ENCODE measurements at places on chromosomes 1 and 21.
A peak's percentile ranks its signal among the peaks of the same experiment; 100 is the strongest.

DNA sequence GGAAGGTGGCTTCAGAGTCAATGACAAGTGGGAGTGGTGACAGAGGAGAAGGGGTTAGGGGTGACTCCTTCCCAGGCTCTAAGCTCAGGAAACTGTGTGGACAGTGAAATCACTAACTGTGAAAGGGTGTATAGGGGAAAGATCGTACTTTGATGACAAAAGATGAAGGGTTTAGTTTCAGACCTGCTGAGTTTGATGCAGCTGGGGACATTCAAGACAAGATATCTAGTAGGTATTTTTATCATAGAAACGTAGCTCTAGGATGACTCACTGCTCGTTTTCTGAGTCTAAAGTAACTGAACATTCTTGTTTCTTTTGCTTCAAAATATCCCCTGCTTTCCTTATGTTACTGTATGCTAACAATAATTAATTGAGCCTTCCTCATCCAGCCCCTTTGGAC, 149.0 kb downstream of the PCP4 start:
- no peak for DNase-seq

DNA sequence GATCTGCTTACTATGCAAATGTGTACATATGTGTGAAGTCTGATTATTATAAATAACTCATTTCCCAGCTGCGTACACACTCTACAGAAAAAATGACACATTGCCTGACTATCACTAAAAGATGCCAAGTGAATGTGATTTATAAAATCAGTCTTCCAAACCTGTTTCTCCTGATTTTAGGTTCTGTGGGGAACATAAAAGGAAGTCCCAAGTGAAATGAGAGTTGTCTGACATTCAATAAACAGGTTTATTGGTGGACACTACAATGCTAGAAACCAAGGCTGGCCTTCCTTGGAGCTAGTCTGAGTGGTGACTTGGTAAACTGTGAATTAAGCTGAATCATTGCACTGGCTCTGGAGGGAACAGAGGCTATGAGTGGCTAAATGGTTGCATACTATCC, 287.9 kb upstream of the ESRRG start:
- DNase-seq, result no peak

- DNase-seq, result no peak
Measured at GRCh38 chr1:212437179-212437798, 4.6 kb downstream of the NENF start.

GRCh38 chr1:236020359-236021219, 44.3 kb downstream of the NID1 start:
- peak; percentile 28 for DNase-seq

GRCh38 chr1:18112611-18113010, 5.0 kb downstream of the IGSF21 start:
- no peak for DNase-seq

GRCh38 chr1:38908821-38909220, 27.4 kb upstream of the GJA9 start:
- no peak for DNase-seq

GRCh38 chr1:65980237-65980636, 187.5 kb downstream of the PDE4B start:
- no peak for DNase-seq

DNA sequence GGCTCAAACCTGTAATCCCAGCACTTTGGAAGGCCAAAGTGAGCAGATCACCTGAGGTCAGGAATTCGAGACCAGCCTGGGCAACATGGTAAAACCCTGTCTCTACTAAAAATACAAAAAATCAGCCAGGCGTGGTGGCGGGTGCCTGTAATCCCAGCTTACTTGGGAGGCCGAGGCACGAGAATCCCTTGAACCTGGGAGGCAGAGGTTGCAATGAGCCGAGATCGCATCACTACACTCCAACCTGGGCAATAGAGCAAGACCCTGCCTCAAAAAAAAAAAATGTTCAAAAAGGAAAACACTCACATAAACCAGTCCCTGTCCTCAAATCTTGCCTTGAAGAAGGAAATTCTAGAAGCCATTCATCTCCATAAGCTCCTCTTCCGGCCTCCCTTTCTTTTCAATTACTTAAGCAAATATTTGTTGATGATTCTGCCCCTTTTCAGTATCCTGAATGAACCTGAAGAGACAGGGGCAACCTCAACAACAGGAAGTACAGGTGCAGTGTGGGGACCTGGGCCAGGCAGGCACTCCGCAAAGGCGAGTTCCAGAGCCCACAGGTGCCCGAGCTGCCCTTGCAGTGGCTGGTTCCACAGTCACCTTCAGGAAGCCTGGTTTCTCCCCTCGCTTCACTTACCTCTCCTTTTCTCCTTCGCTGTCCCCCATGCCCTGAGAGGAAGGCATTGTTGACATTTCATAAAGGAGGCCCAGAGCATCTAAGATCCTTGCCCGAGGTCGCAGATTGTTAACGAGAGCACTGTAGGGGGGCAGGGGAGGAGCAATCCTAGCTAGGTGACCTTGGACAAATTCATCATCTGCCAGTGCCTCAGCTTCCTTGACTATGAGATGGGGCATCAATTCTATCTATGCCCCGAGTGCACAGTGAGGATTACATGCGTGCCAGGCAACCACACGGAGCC, 8.9 kb upstream of the LEFTY1 start:
- DNase-seq, result no peak

GRCh38 chr1:61955261-61955660, 213.0 kb downstream of the PATJ start:
- DNase-seq, result no peak

GRCh38 chr1:165114022-165114888, 242.3 kb downstream of the LMX1A start:
- peak; percentile 71 for DNase-seq

- no peak for DNase-seq
Measured at GRCh38 chr21:25974964-25975363, 195.6 kb downstream of the APP start.

GRCh38 chr1:198275597-198275996, 118.8 kb downstream of the NEK7 start:
- DNase-seq, result no peak

DNA sequence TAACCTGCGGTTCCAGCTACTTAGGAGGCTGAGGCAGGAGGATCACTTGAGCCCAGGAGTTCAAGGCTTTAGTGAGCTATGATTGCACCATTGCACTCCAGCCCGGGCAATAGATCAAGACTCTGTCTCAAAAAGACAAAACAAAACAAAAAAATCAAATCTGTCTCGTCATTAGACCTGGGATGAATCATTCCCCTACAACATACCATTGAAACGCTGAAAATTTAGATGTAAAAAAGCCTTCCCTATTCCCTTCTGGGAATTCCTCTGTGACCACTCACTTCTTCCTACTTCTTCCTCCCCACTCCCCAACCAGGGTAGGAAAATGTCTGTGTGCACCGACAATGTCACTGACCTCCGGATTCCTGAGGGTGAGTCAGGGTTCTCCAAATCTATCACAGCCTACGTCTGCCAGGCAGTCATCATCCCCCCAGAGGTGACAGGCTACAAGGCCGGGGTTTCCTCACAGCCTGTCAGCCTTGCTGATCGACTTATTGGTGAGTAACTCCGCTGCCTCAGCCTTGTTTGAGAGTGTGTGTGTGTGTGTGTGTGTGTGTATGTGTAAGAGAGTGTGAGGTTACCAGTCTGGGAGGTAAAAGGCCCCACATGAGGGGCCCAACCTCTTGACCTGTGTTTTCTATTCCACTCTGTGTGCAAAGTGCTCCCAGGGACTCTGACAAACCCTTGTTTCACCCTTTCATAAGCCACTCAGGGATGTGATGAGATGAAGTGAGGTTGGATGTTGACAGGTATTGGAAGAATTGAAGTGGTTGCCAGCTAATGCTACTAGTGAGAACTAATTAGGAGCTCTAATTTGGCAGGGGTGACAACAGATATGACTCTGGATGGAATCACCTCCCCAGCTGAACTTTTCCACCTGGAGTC, 16.3 kb upstream of the SARS1 start:
- DNase-seq, result peak; percentile 85

DNA sequence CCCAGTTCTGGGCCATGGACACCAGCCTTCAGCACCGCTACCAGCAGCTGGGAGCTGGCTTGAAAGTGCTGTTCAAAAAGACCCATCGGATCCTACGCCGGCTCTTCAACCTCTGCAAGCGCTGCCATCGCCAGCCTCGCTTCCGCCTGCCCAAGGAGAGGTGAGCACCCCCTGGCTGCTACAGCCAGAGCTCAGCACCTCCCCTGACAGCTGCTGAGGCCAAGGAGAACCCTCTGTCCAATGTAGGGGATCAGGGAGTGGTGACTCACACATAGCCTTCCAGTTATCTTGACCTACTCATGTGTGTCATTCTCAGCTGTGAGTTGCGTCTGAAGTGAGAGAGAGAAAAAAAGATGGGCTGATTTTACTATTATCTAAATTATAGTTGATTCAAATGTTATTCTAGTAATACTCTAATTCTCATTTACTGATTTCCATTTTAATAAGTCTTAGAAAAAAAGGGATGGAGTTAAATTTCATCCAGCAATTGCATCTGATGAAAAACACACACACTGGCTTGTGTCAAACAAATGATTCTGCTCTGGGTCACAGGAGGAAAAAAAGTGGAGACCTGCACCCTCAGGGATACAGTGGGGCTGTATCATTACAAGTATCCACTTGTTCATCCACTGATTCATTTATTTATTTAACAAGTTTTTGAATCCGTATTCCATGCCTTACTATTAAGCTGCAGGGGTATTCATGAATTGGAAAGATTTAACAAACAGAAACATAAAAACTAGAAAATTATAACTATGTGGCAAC, 108.0 kb downstream of the BRINP2 start:
- no peak for DNase-seq

DNA sequence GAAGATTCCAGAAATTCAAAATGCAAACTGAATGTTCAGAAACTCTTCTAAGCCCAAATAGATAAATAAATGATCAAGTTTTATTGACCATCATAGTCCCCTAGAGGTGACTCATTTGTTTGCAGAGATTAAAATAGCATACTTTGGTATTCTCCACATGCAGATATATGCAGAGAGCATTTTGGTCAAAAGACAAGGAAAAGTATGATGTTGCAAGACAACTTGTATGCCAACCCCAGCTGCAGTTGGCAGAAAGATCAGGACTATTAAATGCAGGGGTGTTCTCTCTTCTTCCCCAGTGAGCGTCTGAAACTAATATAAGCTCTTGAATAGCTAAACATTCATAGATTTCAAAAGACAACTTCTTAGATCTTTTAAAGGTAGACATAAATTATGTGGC, 404.9 kb downstream of the LTN1 start:
- no peak for DNase-seq

GRCh38 chr1:37741130-37741529, 23.8 kb downstream of the EPHA10 start:
- no peak for DNase-seq

GRCh38 chr1:205922806-205923205, 20.4 kb downstream of the SLC26A9 start:
- DNase-seq, result no peak

DNA sequence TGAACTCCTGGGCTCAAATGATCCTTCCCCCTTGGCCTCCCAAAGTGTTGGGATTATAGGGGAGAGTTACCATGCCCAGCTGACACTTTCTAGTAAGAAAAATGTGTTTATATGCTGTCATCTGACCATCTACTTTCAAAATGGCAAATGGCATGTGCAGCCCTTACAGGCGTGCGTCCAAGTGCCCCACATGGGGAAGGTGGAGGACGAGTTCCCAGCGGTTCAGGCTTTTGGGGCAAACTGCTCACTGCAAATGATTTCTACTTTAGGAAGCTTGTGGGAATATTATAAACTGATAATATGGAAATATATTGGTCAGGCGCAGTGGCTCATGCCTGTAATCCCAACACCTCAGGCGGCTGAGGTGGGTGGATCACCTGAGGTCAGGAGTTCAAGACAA, 41.5 kb upstream of the NADK start:
- no peak for DNase-seq

GRCh38 chr1:54748094-54748835, 16.1 kb downstream of the PARS2 start:
- DNase-seq, result no peak

GRCh38 chr1:172510479-172510878, 22.5 kb upstream of the SUCO start:
- DNase-seq, result no peak

DNA sequence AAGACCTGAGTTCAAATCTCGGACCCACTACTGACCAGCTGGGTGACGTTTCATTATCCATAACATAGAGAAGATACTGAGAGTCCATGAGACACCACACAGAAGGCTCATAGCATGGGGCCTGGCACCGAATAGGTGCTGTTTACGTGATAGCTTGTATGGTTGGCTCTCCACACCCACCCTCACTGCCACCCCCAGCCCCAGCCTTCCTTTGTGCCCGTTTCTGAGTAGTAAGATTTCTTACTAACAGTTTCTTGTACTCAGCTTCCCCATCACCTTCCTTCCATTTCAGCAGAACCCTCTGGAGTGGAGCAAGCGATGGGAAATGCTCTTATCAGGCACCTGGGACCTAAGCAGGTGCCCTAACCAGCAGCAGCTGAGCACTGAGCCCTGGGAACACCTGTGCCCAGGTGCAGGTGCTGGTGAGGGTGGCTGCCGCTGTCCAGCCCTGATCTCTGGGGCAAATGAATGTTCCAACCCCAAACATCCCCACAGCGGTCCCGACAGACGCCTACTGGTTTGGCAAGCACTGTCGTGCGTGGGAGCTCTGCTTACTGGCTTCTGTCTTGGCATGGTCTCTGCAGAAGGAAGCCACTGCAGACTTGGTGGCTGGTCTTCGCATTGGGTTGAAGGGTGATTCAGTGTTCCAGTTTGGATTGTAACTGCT, 225.4 kb downstream of the CAMTA1 start:
- no peak for DNase-seq

GRCh38 chr1:194830387-194830786, 1644.0 kb upstream of the B3GALT2 start:
- DNase-seq, result no peak

DNA sequence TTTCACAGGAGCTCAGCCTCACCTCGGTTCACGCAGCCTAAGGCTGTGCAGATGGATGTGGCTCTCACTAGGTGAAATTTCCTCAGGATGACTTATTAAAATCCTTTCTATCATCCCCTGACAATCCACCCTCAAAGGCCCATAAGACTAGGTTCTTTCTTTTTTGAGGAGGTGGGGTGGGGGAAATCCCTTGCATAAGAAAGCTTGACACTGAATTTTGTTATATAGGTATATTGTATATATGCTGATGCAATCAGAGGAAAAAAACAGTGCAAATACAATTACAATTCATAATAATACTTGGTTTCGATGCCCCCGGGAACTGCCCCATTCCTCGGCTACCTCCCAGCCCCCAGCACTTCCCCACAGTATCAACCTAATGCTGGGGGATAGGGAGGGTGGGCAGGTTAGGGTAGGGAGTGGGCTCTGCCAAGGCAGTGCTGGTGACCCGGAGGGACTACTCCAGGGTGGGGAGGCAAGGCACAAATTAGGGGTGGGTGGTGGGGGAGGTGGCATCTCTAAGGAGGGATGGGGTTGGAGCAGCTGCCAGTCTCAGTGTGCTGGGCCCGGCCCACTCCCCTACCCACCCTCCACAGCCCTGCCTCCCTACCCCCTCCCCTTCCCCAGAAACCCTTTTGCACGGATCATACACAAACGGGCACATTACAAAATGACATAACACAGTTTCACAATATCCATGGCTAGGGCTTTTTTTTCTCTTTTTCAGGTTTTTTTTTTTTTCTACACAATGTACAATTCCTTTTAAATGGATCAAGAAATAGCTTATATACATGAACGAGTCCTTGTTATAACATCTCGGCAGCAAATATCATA, 30.9 kb downstream of the SLC27A3 start:
- peak; percentile 40 for DNase-seq

GRCh38 chr1:204089044-204089751, 16.3 kb downstream of the SOX13 start:
- DNase-seq, result no peak
